ENCODE measurements at places on chromosomes 13 and 19. TPM values are rescaled to one million over a fixed set of nuclear protein-coding genes. Genes with fewer than 3 reads are reported as not detected.

DNA sequence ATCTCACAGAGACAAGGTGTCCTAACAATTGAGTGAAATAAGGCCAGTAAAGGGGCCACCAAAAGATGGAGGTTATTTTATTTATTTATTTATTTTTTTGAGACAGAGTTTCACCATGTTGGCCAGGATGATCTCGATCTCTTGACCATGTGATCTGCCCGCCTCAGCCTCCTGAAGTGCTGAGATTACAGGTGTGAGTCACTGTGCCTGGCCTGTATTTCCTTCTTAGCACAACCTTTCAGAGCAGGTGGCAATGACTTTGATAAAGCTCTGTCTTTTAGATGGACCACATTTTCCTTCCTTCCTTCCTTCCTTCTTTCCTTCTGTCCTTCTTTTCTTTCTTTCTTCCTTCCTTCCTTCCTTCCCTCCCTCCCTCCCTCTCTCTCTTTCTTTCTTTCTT is 11.0 kb upstream of the DOCK6 start:
- no peak for DNase-seq

NR2F6 gene
- 14.1 TPM for polyA plus RNA-seq

DNA sequence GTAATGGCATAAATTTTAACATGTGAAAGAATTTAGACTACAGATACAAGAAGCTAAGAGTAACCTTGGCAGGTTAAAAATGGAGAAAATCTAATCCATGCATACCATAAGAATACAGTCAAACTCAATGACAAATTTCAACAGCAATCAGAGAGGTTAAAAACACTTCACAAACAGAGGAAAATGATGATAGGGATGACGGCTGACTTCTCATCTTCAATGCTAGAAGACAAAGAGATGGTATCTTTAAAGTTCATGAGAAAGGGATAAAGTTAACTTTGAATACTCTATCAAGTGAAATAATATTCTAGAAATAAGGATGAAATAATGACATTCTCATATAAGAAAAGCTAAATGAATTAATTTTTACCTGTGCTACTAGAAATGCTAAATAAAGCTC is 1130.2 kb upstream of the MIR17HG start:
- DNase-seq, result no peak

MEDAG gene
- polyA plus RNA-seq, result 86.0 TPM

GRCh38 chr13:43374621-43375020 is 351.2 kb downstream of the DNAJC15 start:
- DNase-seq, result peak; percentile 75

DNA sequence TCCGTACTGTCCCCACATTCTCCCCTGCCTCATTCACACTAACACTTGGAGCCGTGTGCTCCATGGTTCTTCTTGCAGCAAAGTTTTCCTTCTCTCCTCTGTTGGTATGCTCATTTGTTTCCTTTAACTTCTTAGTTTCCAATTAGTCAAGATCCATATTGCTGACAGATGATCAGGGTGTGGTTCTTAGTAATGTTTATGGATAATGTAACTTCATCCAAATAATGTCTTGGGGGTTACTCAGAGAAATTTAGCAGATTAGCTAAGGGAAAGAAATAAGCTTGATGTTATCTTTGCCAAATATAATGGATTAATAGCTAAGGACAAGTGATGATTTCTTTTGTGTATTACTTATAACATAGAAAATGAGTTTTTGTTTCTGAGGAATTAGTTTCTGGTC is 174.4 kb downstream of the NUFIP1 start:
- DNase-seq, result peak; percentile 2

DNA sequence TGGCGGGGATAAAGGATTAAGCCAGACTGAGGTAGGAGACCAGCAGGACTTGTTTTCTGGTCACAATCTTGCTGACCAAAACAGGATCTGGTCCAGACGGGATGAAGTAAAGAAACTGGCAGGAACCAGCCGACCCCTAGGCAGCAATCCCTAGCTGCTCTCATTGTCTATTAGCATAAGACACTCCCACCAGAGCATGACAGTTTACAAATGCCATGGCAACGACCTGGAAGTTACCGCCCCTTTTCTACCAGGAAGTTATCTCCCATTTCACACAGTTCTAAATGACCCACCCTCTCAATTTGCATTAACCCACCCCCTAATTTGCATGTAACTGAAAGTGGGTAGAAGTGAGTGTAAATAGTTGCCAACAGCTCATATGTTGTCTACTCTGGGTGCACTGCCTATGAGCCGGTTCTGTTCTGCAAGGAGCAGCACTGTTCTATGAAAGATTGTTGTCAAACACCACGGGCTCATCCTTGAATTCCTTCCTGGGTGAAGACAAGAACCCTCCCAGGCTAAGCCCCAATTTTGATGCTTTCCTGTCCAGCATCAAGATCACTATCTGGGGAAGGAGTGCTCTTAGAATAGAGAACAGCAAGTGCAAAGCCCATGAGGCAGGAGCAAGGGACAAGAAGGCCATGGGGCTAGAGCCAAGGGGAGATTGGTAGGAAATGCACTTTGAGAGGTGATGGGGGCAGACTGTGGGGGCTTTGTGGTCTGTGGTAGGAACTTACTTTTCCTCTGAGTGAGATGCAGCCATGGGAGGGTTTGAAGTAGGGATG is 13.9 kb upstream of the FBXO27 start:
- DNase-seq, result no peak

GRCh38 chr13:41156620-41157019 is 24.0 kb upstream of the KBTBD6 start:
- no peak for DNase-seq

SLITRK5 gene
- polyA plus RNA-seq, result not detected

- DNase-seq, result peak; percentile 53
These were observed 9.6 kb upstream of the BCL3 start for GRCh38 chr19:44738603-44739558.

ZNF749 gene
- 17.5 TPM for polyA plus RNA-seq

GRCh38 chr13:67464154-67464553 is 234.0 kb upstream of the PCDH9 start:
- no peak for DNase-seq

ANKLE1 gene
- 0.31 TPM for polyA plus RNA-seq

DNAAF3 gene
- 0.47 TPM for polyA plus RNA-seq

GRCh38 chr13:68850160-68850559 is 1257.5 kb upstream of the ATXN8OS start:
- DNase-seq, result no peak

APOC4 gene
- polyA plus RNA-seq, result not detected

CRX gene
- polyA plus RNA-seq, result not detected

GRCh38 chr13:108968566-108968965 is 339.2 kb downstream of the MYO16 start:
- DNase-seq, result no peak

DNA sequence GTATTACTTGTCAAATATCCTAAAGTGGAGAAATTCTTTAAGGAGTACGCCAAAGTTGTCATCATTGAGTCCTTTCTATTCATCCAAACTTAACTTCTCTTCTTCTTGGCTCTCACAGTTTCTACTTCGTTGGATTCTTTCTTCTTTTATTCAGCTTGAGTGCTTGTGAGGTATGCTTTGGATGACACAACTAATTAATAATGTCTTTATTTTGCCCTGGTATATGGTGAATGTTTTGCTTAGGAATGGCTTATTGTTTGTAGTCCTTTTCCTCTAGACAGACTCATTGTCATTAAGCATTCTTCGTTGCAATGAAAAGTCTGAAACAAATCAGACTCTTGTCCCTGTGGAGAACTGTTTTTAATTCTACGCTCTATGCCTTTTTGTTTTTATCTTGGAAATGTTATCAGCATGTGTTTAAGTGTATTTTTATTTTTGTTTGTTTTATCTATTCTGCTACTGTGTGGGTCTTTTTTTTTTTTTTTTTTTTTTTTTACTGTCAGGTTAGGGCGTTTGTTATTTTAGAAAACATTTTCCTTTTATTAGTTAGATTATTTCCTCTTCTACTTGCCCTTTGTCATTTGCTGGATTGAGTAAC is 471.5 kb downstream of the GPC6 start:
- no peak for DNase-seq

GRCh38 chr19:5128251-5128935 is 159.5 kb downstream of the KDM4B start:
- DNase-seq, result peak; percentile 83

DNA sequence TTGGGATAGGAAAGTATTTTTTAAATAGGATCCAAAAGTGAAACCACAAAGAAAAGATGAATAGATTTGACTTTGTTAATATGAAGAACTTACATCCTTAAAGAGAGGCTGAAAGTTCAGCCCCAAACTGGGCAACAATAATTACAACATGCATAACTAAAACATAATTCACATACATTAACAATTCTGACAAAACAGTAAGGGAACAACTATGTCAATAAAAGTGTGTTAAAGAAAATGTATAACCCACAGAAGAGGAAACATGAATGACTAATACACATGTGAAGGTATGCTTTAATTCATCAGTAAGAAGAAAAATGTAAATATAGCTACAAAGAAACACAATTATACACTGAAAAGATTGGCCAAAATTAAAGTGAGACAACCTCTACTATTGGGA is 1597.6 kb upstream of the MIR17HG start:
- no peak for DNase-seq

USPL1 gene
- 7.9 TPM for polyA plus RNA-seq

DNA sequence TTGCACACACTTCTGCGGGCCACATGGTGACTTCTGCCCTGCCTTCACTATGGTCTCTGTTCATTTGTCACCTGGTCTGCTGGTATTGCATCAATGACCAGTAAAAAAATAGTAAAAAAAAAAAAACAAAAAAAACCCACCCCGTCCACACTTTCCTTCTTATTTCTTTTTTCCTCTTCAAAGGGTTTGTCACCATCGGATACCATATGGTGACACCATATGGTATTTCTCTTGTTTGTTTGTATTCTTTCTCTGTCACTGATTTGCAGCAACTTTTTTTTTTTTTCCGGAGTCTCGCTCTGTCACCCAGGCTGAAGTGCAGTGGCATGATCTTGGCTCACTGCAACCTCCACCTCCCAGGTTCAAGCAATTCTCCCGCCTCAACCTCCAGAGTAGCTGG is 26.2 kb upstream of the OR7C2 start:
- DNase-seq, result no peak

DNA sequence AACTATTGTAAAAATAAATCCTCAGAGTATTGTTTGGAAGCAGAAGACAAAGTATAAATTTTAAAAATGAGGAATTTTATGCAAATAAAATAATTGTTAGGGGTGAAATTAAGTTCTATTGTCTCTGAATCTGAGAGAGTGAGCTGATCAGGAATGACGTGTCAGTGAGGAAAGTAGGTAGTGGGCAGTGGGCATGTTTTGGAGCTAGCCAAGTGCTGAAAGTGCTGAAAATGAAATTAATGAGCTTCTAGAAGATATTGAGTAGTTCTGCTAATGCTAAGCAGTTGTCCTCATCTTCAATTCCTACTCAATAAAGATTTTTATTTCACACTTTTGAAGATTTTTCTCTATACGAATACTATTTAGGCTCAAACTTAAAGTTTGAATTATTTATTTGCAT is 1167.8 kb upstream of the PCDH20 start:
- DNase-seq, result no peak

GRCh38 chr19:29667901-29668341 is 2.7 kb downstream of the PLEKHF1 start:
- peak; percentile 32 for DNase-seq

DNA sequence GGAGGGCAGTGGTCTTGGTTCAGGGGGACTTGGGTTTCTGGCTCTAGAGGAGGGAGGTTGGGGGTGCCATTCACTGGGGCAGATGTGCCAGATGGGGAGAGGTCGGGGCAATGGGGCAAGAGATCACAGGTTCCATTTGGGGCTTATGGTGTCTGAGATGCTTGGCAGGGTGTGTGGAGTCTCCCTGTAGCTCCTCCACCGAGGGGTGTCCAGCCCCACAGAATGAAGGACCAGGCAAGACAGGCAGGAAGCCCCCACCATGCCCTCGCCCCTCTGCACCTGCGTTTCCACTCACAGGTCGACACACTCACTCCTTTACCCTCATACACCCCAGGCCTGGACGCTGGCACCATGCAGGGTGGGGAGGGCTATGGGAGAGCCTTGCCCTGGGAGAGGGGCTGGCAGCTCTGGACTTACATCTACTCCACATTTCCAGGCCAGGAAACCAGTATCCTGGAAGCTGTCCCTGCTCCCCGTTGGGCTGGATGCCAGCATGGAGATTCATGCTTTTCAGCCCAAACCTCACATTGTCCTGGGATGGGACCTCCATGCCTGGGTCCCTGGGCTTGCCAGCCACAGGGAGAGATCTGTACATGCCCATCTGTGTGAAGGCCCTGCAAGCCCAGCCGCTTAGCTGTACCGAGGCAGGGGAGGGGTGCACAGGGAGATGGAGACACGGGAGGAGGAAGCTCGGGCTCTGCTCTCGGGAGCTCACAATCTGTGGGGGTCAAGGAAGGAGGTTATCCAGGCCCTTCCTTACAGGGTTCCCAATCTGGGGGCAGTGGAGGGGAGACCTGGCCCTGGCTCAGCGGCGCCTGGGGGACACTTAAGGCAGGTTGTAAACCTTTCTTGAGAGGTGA is 77.1 kb downstream of the CHST8 start:
- DNase-seq, result no peak

- no peak for DNase-seq
These were observed 7.3 kb downstream of the PIAS4 start for GRCh38 chr19:4014541-4015491.

OR4F17 gene
- not detected for polyA plus RNA-seq

- DNase-seq, result peak; percentile 91
These were observed 225.8 kb upstream of the IRS2 start for GRCh38 chr13:110012102-110012739.

GRCh38 chr19:55257461-55258420 is 1.1 kb downstream of the PPP6R1 start:
- DNase-seq, result peak; percentile 61

DNA sequence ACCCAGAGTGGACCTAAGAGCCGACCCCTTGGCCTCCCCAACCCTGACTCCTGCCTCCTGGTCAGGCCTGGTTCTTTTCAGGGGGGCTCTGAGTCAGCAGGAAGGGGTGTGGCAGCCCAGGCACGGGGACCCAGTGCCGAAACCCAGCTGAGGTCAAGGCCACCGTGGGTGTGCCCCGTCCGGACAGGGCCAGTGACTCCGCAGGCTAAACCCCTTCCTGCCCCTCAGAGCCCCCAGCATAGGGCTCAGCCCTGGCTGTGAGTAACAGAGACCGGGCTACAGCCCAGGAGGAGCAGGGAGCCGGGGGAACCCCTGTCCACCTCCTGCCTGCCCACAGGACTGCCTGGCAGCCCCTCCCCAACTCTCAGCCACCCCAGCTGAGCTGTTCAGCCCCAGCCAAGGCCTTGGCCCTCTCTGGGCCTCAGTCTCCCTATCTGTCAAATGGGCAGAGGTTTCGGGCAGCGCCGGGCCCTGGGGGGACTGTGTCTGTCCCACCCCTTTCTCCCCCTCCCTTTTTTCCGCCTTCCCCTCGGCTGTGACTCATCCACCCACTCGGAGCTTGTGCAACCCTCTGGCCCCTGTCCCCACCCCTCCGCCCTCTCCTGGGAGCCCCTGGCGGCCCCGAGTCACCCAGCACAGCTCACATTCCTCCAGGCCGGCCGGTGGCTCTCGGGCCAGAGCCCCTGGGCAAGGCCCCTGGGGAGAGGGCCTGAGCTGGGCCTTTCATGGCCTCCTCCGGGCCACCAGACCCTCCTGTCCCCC is 8.6 kb downstream of the ZBTB7A start:
- DNase-seq, result peak; percentile 97

DNA sequence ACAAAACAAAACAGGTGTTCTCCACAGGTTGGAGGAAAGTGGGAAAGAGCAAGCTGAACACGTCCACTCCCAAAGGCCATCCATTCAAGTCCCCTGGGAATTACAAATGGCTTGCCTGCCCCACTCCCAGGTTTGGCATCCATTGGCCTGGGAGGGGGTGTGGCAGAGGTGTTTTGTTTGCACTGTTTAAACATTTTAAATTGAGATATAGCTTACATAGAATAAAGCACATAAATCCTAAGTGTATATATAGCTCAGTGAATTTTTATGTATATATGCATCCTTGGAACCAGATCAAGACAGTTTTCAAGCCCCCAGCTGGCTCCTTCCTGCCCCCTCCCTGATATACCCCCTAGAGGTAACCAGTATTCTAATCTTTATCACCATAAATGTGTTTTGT is 12.7 kb downstream of the SLC25A42 start:
- no peak for DNase-seq

Measured in GM23248 (cell line).